Renal pelvis (tissue), 12 donors: ENCODE measurements at places on chromosomes 2 and 18. TPM values are rescaled to one million over a fixed set of nuclear protein-coding genes. Genes with fewer than 3 reads are reported as not detected.

Gene SOWAHC
- 14.7 TPM for polyA plus RNA-seq

Gene ERBB4
- 49.7 TPM for polyA plus RNA-seq

Gene SLC9A4
- polyA plus RNA-seq = 5.5 TPM

Gene C2orf66
- 0.31 TPM for polyA plus RNA-seq

Gene ACAA2
- polyA plus RNA-seq = 235 TPM

Gene VWC2L
- 0.16 TPM for polyA plus RNA-seq

Gene CHST9
- 3.3 TPM for polyA plus RNA-seq

Gene RNASEH1
- polyA plus RNA-seq = 20.6 TPM

Gene CCDC148
- 7.3 TPM for polyA plus RNA-seq

Gene MC4R
- polyA plus RNA-seq = 0.32 TPM

Gene RETREG2
- 113 TPM for polyA plus RNA-seq

Gene LCT
- polyA plus RNA-seq = 0.04 TPM

Gene FAM237A
- not detected for polyA plus RNA-seq

- DNase-seq = no peak
Observed at GRCh38 chr2:16625201-16625729, 40.4 kb downstream of the CYRIA start.

DNA sequence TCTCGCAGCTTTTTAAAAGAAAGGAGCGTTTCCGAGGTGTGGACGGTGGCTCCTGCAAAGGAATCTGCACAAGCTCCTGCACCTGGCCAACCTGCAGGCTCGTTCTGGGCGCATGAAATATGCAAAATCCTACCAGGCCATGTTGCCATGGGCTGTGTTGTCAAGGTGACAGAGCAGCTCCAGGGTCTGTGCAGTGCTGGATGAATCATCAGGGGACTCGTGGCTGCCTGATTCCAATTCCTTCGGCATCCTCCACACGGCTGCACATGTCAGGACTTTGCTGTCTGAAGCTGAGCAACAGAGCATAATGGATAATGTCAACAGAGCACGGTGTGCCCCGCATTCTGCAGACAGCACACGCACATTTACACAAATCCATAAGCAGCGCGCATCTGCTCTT, 120.5 kb downstream of the EIPR1 start:
- DNase-seq = peak; percentile 23

DNA sequence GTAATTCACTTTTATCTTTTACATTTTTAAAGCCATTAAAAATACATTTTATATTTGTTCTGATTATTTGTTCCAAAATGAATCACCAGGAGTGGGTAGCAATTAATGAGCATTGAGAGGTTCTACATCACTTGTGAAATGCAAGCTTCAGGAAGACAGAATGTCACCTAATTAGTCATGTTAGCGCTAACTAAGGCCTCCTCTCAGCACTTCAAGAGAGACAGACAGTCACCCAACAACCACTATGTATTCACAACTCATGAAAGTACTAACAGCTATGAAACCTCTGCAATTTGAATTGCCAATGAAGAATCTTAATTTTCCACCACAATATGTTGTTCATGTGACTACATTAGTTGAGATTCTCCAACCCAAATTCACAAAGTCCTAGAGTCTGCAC, 611.0 kb downstream of the KCNJ3 start:
- DNase-seq = no peak

- DNase-seq = no peak
Observed at GRCh38 chr2:47266939-47267710, 112.0 kb upstream of the STPG4 start.

GRCh38 chr2:171509945-171510731, 12.1 kb upstream of the CYBRD1 start:
- no peak for DNase-seq

DNA sequence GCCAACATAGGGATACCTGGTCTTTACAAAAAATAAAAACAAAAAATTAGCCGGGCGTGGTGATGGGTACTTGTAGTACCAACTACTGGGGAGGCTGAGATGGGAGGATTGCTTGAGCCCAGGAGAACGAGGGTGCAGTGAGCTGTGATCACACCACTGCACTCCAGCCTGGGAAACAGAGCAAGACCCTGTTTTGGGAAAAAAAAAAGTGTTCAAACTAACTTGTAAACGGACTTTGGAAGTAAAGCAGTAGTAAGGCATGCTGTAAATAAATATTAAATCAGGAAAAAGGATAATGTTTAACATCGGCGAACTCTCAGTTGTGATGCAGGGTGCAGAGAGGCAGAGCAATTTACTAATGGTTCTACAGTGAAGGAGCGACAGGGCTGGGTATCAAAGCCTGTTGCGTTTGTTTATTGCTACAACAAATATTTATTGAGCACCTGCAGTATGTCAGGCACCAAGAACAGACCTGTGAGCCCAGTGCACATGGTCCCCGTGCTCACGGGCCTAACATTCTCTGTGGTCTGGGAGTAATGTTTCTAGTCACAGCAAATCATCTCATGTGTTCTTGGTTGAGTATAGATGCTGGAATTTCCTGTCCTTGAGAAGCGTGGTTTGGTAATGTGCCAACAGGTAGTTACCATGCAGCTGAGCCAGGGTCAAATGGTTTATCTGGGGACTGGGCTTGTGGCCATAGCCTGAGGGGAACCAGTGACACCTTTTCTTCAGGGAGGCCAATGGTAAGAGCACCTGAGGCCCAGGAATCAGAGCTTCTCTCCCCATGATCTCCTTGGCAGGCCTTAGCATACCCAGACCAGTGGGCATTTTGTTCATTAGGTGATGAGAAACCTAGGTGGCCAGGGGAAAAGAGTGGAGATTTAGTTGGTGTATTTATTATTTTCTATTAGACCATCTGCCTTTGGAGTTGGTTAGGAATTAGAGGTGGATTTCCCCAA, 27.9 kb upstream of the GREB1 start:
- no peak for DNase-seq

- no peak for DNase-seq
Observed at GRCh38 chr2:20752293-20752692, 70.6 kb downstream of the LDAH start.

GRCh38 chr2:211347328-211347727, 790.9 kb downstream of the CPS1 start:
- DNase-seq = no peak

- DNase-seq = no peak
Observed at GRCh38 chr2:11483806-11484617, 18.1 kb upstream of the E2F6 start.

DNA sequence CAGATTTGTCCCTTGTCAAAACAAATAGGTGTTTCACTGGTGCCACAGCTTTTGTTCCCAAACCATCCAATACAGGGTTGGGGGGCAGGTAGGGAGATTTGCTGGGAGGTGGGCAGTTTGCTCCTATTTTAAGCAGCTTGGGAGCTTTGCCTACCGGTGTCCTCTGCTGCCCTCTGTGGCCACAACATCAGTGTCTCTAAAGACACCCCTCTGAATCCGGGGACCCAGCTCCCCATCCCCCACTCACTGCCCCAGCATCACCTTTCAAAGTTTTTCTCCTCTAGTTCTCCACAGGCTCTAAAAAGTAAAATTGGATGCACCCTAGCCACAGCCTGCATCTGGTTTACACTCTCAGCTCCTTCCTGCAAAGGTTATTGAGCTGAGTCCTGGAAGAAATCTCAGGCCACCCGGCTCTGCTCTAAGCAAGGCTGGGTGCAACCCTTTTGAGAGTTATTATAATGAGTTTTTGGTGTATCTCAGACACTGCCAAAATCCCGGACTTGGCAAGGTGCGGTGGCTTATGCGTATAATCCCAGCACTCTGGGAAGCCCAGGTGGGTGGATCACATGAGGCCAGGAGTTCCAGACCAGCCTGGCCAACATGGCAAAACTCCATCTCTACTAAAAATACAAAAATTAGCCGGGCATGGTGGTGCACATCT, 2.9 kb upstream of the EPAS1 start:
- no peak for DNase-seq

- DNase-seq = no peak
Observed at GRCh38 chr2:162333968-162334367, 10.0 kb upstream of the GCA start.

DNA sequence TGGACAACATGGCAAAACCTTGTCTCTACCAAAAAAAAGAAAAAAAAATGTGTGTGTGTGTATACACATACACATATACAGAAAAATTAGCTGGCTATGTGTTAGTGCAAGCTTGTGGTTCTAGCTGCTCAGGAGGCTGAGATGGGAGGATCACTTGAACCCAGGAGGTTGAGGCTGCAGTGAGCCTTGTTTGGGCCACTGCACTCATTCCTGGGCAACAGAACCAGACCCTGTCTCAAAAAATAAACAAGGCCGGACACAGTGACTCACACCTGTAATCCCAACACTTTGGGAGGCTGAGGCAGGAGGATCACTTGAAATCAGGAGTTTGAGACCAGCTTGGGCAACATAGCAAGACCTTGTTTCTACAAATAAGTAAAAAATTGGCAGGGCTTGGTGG, 2.1 kb downstream of the COQ10B start:
- no peak for DNase-seq

DNA sequence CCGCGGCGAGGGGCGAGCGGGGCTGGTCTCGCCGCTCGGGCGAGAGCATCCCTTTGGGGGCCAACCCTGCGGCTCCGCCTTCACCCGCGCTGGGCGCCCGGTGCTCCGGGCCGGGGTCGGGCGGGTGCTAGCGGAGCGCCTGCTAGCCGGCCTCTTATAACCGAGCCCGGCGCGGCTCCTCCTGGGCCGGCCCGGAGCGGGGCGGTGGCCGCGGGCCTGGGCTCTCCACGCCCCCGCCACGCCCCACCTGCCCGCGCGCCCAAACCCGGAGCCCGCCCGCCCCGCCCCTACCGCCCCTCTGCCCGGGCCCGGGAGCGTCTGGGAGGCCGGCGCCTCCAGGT, at the start of gene FOXI3:
TSS of gene FOXI3 (minus strand) at position 129 of the 341 bp plus-strand sequence. CDS start 158 bp downstream, outside the sequence.
- no peak for DNase-seq

DNA sequence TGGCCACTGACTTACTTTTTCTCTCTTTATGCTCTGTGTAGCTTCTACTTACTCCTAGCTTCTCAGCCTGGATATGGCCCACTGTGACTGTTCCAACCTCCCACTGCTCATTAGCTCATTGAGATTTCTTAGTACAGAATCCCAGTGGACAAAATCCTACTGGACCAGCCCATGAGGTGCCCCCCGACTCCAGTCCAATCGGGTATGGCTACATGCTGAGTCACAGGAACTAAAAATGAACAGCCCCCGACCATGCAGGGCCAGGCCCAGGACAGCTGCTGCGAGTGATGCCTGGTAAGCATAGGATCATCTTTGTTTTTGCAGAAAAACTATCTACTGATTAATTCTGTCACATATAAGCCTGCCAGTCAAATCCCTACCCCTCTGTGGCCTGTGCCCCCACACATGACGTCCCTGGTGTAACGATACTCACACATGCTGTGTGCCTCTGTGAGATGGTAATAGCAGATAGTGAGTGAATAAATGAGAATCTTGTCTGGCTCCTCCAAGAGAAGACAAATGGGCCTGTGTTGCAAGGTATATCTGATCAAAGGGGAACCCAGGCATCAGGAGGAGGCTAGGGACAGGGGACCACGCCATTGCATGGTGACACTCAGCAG, 85.9 kb upstream of the KLF7 start:
- no peak for DNase-seq

DNA sequence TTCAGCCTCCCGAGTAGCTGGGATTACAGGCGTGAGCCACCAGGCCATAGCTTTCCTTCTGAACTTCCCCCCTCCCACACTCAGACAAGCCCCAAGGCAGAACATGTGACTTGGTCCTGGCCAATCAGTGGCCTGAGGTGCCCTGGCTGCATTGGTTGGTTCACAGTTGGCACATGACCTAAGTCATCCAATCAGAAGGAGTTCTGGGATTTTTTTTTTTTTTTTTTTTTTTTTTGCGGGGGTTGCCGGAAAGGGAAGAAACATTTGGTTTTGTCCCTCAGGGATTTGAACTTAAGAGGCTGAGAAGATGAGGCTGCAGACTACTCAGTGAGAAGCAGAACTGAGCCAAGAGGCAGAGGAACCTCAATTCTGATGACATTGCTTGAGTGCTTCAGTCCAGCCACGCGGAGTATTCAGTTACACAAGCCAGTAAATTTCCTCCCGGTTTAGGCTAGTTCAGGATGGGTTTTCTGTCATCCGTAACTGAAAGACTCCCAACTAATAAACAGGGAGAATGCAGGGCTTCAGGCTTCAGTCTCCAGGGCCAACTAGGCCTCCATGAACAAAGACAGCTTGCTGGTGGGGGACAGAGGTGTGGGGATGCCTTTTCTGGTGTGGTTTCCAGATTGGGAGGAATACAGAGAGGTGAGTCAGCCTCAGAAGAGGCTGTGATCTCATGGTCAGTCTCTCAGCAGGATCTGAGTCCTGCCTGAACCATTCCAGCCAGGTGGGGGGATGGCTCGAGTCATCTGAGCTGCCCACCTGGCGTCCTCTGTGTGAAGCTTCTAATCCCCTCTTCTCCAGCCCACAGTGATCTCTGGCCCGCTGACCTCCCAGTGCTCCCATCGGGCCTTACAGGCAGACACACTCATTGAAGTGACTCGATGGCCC, 9.2 kb downstream of the PTMA start:
- DNase-seq = peak; percentile 81

GRCh38 chr2:43184339-43184895, 42.0 kb downstream of the ZFP36L2 start:
- DNase-seq = no peak

GRCh38 chr2:145685383-145686050, 1165.6 kb upstream of the ZEB2 start:
- DNase-seq = no peak

GRCh38 chr2:133791191-133791590, 222.9 kb upstream of the NCKAP5 start:
- DNase-seq = no peak
